ENCODE measurements at places on chromosomes 12 and 14.
A peak's percentile ranks its signal among the peaks of the same experiment; 100 is the strongest.

GRCh38 chr12:5102261-5102789 is 58.6 kb downstream of the KCNA5 start:
- DNase-seq: no peak

GRCh38 chr14:75715926-75716780 is 55.1 kb downstream of the TTLL5 start:
- no peak for DNase-seq

DNA sequence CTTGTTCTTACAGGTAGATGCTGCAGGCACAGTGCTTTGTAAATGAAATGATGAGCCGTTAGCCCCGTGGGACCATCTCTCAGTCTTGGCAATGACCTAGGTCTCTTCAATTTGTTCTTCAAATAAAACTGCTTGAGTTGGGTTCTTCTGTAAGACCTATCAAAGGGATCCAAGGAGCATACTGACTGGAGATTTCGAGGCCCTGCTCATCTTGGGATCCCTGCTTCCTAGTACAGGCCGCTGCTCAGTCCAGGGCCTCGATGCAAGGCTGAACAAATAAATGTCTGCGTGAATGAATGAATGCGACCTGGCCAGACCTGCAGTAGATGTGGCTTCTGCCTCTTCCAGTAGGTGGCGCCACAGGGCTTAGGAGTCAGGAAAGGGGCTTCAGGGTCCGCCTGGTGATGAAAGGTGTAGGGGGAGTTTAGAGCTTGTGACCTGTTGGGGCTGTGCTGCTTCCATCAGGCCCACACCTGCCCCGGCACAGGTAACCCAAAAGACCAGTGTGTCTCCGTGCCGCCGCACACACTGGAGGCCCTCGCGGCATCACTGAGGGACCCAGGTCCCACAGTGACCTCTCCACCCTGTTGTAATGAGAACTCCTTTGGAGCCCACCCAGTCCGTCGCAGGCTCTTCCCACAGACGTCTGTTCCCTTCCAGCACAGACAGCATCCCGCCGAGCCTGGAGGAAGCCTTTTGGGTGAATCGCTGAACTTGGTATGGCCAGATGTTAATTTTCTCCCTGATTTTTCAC is 4.4 kb downstream of the CACNA1C start:
- peak; percentile 66 for DNase-seq

GRCh38 chr14:23640524-23641141 is 4.5 kb downstream of the DHRS2 start:
- DNase-seq: peak; percentile 56

DNA sequence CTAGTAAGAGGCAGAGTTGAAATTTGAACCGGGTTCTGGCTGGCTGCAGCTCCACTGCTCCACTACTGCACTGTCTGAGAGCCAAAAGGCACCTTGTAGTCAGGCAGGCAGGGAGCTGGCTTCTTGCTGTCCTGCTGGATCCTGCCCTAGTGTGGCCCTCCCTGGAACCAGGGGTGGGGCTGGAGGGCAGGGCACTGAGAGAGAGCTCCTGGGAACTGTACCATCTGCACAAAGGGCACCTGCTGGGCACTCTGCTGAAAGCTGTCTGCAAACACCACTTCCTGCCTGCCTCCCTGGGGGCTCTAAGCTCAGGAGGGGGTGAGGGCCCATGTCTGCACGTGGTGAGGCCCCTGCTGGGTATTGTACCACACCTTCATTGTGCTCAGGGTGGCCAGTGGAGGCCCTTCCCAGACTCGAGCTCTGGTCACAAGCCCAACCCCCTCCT is 19.0 kb upstream of the TCL1B start:
- DNase-seq: no peak

GRCh38 chr12:79939728-79940310 is 4.9 kb upstream of the PPP1R12A start:
- no peak for DNase-seq

- no peak for DNase-seq
These were observed 21.7 kb upstream of the MIA2 start for GRCh38 chr14:39212034-39212433.

DNA sequence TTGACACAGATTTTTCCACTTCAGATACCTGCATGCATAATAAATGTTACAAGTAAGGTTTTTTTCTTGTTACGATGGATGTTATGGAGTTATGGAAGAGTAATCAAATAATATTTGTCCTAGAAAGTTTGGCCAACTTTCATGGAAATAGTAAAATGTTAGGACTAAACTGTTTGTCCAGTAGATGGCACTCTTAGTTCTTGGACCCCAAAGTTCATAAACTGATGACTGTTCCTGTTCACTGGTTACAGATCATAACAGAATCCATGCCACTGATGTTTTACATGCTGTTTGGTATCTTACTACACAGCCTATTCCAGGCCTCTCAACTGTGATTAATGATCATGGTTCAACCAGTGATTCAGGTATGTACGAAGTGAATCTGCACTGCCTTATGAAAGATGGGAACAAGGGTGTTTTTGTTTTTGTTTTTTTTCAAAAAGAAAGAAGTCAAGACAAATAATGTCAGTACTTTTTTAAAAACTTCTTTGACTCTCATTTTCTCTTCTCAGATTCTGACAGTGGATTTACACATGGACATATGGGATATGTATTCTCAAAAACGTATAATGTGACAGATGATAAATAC is 48.8 kb upstream of the SLCO1C1 start:
- no peak for DNase-seq

- no peak for DNase-seq
These were observed 7.1 kb downstream of the RHOF start for GRCh38 chr12:121786440-121786825.

GRCh38 chr12:122018937-122019336 is 2.7 kb upstream of the BCL7A start:
- DNase-seq: no peak

GRCh38 chr12:104450700-104451099 is 6.0 kb upstream of the CHST11 start:
- DNase-seq: no peak

GRCh38 chr12:47967461-47968321 is 4.3 kb downstream of the TMEM106C start:
- no peak for DNase-seq

DNA sequence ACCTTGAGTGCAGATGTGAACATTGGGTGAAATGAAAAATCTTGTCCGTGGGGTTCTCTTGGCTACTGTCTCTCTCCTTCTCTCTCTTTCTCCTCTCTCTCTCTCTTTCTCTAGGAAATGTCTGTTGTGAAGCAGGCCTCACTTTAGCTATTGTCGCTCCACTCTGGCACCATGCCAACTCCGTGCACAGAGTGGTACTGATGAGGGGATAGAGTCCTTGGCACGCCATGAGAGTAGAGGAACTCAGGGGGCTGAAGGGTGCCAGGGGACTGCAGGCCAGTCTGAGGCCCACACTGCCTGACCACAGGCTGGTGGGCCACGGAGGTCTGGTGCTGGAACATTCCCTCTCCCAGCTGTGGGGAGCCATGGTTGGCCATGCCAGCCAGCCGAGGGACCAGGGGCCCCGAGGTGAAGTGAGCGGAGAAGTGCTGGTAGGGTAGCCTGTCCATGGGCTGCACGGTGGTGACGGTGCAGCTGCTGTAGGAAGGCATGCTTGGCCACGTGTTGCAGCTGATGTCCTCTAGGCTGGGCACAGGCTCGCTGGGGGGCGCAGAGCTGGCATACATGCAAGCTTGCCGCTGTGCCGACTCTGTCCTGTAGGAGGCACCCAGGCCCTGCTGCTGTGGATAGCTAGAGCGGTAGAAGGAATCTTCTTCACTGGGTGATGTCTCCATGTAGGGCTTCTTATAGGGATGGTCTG is 50.4 kb downstream of the TBX5 start:
- no peak for DNase-seq

DNA sequence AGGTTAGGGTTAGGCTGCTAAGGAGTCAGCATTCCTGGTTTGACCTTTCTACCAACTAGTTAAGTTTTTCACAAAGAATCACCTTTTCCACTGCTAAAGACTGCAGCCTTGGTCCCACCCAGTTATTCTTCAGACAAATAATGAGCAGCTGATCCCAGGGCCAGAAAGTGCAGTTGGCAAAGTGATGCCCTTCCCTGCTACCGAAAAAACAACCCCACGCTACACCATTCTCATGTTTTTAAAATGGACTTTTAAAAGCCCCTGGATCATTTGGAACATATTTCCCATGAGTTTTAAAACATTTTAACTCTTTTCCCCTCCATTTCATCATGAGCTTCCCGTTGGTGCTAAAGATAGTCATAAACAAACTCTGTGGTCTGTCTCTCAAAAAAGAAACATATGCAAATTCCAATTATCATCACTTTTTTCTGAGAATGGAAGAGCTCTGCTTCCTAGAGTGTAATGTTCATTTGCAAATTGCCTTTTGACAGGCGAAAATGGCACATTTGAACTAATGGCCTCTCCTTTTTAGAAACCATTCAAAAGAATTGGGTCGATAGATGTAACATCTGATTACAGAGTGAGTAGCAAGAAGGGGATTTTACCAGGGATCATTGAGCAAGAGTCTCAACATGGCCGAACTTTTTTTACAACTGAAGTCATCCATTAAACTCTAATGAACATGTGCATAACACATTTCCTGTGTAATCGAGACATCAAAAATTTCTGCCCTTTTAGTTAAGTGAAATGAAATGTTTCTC is 129.3 kb upstream of the RAP1B start:
- no peak for DNase-seq

GRCh38 chr12:42299392-42300308 is 26.2 kb downstream of the ZCRB1 start:
- no peak for DNase-seq

- no peak for DNase-seq
These were observed 4.3 kb downstream of the BICD1 start for GRCh38 chr12:32110942-32111341.

GRCh38 chr12:58914457-58914856 is 5.8 kb downstream of the LRIG3 start:
- no peak for DNase-seq

DNA sequence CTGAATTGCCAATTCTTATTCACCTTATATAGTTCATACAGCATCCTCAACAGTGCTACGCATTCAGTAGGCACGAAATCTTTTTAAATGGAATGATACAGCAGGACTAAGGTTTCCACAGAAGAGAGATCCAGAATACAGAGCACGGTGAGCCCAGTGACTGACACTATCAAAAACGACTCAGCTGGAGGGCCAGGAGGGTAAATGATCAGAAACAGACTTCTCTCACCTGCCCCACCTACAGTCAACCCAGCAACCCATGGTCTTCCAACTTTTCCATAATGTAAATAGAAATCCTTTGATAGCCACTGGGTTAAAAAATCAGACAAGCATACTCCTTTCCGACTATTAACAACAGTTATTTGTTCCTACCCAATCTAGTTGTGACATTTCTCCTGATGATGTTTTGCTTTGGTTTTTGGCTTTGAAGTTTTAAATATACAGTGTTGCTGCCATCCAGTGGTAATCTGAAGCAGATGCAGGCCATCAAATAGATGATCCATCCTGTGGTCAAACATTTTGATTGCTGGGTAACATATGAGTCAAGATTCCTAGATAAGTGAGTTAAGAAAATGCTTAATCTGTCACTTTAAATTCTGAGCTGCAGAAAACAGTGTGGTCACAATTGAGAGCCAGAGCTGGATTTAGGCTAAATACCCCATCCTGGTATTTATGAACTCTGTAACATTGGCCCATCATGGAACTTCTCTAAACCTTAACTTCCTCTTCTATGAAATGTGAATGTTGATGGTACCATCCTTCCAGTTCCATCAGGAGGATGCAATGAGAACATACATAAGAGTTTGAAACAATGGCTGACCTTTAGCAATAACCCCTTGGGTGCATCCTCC is 42.0 kb downstream of the GPHB5 start:
- DNase-seq: no peak

DNA sequence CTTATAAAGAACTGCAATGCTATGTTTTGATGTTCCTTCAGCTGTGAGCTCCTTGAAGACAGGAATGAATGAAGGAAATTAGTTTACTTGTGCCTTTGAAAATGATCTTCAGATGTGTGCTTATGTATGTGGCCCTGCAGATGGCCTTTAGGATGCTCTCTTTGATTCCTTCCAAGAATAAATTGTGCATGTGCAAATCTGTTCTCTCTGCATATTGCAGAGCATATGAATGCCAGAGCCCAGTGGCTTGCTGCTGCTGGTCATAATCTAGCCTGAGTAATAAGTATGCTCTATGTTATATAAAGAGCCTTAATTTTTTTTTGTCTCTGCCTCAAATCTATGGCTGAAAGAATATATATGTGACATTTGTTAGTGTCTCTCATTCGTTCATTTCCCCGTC is 341.9 kb upstream of the NOVA1 start:
- no peak for DNase-seq

DNA sequence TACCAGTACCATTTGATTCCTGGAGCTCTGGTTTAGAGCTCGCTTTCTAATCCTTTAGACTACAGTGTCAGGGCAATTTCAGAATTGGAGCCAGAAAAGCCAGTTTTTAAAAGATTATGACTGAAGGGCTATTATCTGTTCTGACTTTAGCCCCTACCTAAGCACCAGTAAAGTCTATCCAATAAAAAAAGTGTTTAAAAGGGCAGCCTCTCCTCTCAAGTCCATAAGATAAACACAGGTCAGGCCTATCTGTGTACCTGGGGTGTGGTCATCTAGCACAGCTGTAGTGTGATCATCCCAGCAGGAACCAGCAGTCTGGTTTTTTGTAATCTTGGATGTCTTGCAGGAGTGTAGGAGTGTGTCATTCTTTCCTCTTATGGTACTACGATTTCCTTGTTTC is 6.6 kb downstream of the APPL2 start:
- no peak for DNase-seq

- DNase-seq: no peak
These were observed 400.3 kb downstream of the ZFP36L1 start for GRCh38 chr14:68392393-68393141.

DNA sequence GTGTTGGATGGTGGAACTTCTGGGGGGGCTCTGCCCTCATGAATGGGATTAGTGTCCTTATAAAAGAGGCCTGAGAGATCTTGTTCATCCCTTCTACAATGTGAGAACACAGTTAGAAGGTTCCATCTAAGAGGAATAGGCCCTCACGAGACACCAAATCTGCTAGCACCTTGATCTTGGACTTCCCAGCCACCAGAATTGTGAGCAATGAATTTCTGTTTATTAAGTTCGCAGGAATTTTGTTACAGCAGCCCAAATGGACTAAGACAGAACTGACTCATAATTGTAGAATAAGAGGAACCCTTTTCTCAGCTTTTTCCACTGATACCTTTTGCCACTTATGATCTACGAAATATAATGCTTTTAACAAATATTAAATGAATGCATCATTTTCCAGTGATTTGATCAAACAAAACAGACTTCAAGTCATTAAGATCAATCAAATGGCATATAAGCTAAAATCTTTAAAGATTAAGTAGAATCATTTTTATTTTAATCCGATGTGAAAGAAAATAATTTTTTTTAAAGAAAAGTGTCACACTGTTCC is 68.2 kb downstream of the HECTD1 start:
- DNase-seq: no peak

- no peak for DNase-seq
These were observed 38.2 kb upstream of the TMX1 start for GRCh38 chr14:51201890-51202289.

GRCh38 chr14:61281948-61282275 is 774 bp upstream of the TMEM30B start:
- no peak for DNase-seq

- no peak for DNase-seq
These were observed 35.3 kb upstream of the ANKRD9 start for GRCh38 chr14:102544747-102545460.

GRCh38 chr12:116213885-116214527 is 63.5 kb downstream of the MED13L start:
- DNase-seq: no peak

- DNase-seq: no peak
These were observed 18.0 kb upstream of the TCP11L2 start for GRCh38 chr12:106284358-106285105.
